ENCODE measurements at places on chromosomes 2 and 18. TPM values are rescaled to one million over a fixed set of nuclear protein-coding genes. Genes with fewer than 3 reads are reported as not detected.

GRCh38 chr2:108837198-108837597, 50.6 kb downstream of the CCDC138 start:
- DNase-seq, result no peak

GRCh38 chr18:27447451-27447881, 262.4 kb upstream of the CHST9 start:
- no peak for DNase-seq

DNA sequence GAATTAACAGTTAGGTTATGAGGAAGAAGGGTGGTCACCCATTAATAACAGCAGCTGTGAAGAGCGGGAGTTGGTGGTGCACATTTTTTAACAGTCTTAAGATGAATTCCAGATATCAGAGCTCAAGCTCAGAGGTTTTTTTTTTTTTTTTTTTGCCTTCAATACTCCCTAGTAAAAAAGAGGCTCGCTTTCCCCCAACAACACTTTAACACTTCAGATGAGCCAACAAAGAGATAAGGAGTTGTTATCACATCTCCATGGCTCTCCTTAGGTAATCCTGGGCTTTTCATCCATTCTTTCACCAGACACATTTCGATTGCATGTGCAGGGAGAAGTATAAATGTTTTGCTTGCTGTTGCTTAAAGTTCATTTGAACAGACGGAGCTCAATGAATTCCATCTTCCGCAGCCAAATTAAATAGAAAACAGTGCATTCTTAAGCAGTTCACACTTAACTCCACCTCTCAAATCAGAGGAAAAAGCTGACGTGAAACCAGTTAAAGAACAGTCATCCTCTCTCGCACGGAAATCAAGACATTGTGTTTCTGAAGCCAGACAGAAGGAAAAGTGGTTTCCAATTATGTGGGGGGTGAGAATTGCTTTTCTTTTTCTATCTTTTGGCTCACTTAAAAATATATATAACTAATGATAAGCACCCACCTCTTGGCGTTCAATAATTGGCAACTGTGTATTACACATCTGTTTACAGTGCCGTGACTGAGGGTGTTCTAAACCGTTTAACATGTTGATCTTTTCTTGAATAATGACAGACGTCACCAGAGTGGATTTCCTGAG, 118.2 kb downstream of the ZNF521 start:
- no peak for DNase-seq

FOXI3 gene
- not detected for total RNA-seq

LRP2 gene
- 0.89 TPM for total RNA-seq

Data from sciatic nerve (tissue), 2 donors.